ENCODE measurements at places on chromosomes 7 and 10. TPM values are rescaled to one million over a fixed set of nuclear protein-coding genes. Genes with fewer than 3 reads are reported as not detected.

GRCh38 chr10:121774813-121775212 lies 153.0 kb downstream of the ATE1 start:
- DNase-seq = no peak

DNA sequence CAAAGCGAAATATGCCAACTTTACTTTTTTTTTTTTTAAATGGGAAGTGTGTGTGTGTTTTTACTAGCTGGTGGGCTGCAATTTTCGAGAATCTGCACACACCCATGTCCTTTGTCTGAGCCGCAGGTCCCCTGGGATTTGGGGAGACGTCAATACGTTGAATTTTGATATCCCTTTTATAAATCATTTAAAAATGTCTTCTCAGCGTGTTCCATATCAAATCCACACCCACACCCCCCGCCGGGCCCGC lies 404 bp upstream of the FMC1 start:
- no peak for DNase-seq

The PSTK gene
- total RNA-seq = 4.8 TPM

DNA sequence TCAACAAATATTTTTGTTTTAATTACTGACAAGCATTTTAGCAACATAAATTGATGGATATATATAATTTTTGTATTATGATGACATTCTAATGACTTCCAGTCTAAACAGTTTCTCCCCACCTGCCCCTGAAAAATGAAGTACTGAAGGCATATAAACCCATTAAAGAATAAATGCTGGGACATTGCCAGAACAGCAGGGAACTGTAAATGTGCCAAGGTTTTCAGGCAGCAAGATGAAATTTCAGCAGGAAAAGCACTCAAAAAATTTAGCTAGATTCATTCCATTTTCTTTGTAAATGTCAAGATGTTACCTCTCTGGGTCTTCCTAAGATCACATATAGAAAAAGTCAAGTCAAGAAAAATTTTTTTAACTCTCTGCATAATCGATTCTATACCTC lies 11.0 kb upstream of the TLL2 start:
- no peak for DNase-seq

DNA sequence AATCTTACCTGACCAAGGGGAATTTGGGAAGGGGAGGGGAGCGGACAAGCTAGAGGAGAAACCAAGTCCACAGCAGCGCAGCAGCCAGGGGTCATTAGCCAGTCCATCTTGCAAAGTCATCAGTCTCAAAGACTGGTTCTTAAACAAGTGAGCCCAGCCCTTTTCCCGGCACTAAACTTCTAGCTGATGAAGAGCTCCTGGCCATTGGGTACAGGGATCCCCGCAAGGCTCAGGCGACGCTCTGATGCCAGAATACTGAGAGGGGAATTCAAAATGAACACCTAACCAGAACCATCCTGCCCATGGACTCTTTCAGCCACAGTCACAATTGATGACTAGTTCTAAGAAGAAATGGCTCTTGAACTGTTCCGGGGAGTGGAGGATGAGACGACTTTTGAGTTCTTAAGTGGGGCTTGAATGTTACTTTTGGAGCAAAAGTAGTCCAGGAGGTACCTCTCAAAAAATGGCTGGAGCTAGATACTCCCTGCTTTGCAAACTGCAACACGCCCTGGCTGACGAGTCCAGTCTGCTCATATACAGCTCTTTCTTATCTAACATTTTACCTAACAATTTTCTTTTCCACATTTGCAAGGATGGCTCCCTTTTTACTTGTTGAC lies 2.5 kb upstream of the TWIST1 start:
- DNase-seq = no peak

Measured in right cardiac atrium (tissue), 5 donors.